NCI-H345 (cell line): ENCODE measurements at places on chromosomes 7 and 10.
A peak's percentile ranks its signal among the peaks of the same experiment; 100 is the strongest.

DNA sequence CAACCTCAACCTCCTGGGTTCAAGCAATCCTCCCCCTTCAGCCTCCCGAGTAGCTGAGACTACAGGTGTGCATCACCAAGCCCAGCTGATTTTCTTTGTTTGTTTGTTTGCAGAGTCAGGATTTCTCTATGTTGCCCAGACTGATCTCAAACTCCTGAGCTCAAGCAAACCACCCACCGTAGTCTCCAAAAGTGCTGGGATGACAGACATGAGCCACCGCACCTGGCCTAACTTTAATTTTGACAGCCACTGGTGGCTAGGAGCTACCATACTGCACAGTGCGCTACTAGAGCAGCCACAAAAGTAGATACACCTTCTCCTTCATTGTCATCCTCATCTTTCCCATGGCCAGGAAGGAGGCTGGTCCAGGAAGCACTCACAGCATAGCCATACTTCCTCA lies 31.2 kb upstream of the GATA3 start:
- DNase-seq: no peak

DNA sequence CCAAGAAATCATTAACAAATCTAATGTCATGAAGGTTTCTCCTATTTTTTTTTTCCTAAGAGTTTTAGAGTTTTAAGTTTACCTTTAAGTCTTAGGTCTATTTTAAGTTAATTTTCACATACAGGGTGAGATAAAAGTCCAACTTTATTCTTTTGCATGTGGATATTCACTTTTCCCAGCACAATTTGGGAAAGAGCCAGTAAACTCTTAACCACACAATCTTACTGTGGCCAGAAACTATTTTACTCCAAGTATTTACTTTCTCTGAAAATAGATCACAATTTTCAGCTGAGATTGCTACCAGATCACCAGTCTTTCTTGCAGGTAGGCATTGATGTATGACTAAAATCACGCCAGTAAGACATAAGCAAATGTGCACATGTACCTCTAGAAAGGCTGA lies 728.5 kb downstream of the TNS3 start:
- DNase-seq: no peak

DNA sequence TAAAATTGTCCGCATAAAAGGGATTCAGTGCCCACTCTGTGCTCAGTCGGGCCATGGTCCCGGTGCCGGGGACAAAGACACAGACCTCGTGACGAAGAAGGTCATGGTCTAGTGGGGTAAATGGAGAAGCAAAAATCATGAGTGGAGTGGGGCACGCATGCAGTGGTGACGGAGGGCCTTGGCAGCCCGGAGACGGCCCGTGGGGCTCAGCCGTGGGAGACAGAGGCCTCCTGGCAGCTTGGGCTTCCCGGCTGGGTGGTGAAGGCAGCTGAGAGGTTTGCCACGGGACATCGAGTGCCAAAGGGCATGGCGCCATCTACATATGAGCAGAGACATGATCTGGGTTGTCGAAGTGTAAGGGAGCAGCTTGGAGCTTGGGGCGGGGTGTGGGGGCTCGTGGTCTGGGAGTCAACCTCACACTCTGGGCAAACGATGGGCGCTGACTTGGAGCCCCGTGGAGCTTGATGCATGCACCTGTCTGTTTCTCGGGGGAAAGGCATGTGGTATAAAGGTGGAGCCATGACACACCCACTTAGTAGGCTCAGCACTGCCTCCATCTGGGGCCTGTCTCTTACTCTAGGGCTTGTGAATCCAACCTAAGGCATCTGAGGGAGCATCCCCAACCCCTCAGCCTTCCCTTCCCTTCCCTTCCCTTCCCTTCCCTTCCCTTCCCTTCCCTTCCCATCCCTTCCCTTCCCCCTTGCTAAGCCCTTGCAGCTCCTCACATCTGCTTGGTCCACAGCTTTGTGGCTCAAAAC lies 151.0 kb upstream of the INSYN2A start:
- no peak for DNase-seq

- no peak for DNase-seq
Measured at GRCh38 chr10:988667-989545, 672 bp downstream of the GTPBP4 start.

DNA sequence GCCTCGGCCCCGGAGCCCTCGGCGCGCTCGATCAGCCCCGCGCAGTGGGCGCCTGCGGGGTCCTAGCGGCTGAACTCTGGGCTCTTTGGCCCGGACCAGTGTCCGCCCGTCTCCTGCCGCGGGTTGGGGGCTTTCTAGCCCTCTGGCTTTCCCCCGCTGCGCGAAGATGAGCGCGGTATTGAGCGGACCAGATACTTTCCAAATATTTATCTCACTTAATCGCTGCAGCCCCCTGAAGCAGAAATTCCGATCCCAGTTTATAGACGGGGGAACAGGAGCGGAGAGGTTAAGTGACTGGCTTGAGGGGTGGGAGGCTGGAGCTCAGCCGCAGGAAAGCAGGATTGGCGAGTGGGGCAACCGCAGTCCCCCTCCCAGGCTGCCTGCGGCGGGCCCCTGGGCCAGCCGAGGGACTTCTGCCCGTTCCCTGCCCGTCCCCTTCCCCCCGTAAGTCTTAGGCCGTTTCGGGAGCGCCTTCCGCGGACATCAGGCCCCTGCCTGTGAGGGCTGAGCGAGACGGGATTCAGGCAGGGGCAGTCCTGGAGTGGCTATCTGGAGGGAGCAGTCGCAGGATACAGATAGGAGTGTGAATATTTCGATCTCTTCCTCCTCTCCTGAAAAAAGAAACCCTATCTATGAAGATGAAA lies 565 bp downstream of the STRIP2 start:
- no peak for DNase-seq

GRCh38 chr10:17647326-17647725 lies 3.4 kb downstream of the STAM start:
- DNase-seq: no peak

GRCh38 chr7:22781230-22781711 lies 41.4 kb downstream of the TOMM7 start:
- no peak for DNase-seq

- DNase-seq: no peak
Measured at GRCh38 chr10:50152792-50153272, 85.1 kb downstream of the WASHC2A start.

GRCh38 chr10:132518572-132519381 lies 18.8 kb upstream of the INPP5A start:
- DNase-seq: peak; percentile 73

- DNase-seq: no peak
Measured at GRCh38 chr10:86263907-86264306, 102.7 kb downstream of the GRID1 start.

DNA sequence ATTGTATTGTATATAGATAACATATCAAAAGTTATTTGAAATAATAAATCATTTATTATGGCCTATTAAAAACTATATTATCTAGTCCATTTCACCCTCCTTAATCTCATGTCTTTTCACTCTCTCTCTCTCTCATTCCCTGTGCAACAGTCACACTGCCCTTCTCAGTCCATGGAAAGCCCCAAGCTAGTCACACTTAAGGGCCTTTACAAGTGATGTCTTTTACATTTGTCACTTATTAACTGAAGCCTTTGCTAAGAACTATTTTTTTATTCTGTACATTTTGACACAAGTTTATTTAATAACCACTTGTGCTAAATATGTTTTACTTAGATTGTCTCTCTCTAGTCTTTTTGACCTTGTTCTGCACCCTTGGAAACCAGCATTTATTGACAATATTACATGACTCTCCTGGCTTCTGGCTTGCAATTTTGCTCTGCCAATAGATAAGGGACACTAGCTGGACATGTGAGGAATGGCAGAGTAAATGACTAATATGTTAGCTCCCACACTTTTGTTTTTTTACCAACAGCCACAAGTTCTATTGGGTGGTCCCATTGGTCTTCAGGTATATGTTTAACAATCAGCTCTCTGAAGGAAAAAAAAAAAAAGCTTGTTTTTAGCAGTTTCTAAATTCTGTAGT lies 706.8 kb upstream of the POT1 start:
- no peak for DNase-seq

DNA sequence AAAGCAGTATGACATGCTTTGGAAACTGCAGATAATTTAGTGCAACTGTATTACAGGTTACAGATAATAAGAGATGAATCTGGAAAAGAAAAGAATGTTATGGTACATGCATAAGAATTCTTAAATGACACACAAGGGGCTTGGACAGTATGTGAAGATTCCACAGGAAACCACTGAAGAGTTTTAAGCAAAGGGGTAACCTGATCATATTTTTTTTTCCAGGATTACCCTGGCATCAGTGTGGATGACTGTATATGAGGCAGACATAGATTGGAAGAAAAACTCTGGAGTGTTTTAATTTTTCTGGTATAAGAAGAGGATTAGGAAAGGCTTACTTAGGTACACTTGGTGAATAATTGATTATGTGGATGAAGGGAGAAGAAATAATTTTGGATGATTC lies 8.1 kb downstream of the TFPI2 start:
- no peak for DNase-seq

DNA sequence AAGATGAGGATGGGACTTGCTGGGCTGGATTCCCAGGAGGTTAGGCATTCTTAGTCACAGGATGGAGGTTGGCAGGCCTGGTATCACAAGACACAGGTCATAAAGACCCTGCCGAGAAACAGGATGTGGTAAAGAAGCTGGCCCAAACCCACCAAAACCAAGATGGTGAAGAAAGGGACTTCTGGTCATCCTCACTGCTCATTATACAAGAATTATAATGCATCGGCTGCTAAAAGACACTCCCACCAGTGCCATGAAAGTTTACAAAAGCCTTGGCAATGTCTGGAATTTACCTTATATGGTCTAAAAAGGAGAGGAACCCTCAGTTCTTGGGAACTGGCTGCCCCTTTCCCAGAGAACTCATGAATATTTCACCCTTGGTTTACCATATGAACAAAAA lies 345.5 kb upstream of the POM121L12 start:
- no peak for DNase-seq

DNA sequence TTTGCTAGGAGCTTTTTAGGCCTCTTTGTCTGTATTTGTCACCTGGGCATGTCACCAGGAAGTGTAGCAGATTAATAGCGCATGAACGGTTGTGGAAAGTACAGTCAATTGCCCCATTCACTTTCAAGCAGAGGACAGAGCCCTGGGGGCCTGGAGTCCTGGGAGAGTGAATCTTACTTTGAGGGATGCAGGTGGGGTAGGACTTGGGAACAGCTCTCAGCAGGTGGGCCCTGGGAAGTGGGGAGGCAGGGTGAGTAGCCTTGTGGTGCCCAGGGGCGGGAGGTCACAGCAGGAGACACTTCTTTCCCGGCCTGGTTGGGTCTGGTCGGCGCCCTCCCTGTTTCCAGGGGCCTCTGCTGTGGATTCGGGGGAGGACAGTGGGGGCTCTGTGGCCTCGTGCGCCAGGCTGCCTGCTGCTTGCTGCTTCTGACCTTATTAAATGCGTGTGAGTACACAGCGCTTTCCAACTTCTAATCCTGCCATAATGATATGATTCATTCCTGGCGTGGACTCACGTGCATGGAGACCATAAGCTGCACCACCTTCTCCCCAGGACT lies 51.6 kb upstream of the AQP1 start:
- peak; percentile 46 for DNase-seq

- DNase-seq: peak; percentile 57
Measured at GRCh38 chr7:95690367-95690947, 81.9 kb upstream of the DYNC1I1 start.

- no peak for DNase-seq
Measured at GRCh38 chr7:106344211-106344610, 59.4 kb upstream of the NAMPT start.

DNA sequence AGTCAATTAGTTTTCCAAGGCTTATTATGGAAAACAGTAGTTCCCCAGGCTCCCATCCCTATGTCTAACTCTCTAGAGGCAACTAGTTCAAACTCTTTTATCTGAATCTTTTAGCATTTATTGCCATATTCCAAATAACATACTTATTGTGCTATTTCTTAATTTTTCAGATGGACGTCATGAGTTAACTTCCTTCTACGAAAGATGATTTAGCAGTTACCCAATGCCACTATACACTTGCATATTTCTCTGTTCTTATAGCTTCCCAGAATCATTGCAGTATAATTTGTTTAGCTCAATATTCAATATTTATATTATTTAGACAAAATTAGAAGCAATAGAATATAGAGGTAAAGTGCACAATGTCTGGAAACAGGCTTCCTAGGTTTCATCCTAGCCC lies 52.8 kb downstream of the REEP3 start:
- DNase-seq: no peak

DNA sequence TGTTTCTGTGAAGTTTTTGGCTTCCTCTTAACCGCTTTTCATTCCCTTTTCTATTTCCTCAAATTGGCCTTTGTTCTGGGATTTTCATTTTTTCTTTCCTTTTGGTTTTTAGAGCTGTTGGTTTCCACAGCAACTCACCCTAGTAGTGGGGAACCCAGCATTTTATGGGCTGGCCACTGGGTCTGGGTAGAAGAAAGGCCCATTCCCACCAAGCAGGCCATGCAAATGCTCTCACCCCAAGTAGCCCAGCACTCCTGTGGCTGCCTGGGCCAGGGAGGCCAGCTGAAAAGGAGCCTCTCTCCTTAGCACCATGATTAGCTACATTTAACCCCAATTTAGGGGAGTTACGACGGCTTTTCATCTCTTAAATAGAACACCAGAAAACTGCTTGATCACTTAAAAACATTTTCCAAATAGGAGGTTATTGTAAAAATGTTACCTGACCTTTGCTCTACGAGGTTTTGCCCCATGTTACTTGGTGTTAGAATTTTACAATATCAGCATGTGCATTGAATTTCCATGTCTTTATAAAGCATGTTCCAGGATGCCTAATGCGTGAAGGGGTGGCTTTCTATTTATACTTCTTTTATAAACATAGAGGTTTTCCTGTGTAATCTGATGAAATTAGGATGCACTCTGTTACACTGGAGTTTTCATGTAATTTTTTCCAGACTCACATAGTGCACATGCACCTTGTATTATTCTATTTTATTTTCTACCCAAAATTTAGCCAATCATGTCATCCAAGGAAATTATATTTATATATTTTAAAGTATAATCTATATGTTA lies 75.4 kb downstream of the FAM171A1 start:
- DNase-seq: no peak

GRCh38 chr10:118116715-118117449 lies 70.1 kb upstream of the RAB11FIP2 start:
- DNase-seq: no peak

- DNase-seq: no peak
Measured at GRCh38 chr7:81503771-81504170, 266.1 kb downstream of the HGF start.

DNA sequence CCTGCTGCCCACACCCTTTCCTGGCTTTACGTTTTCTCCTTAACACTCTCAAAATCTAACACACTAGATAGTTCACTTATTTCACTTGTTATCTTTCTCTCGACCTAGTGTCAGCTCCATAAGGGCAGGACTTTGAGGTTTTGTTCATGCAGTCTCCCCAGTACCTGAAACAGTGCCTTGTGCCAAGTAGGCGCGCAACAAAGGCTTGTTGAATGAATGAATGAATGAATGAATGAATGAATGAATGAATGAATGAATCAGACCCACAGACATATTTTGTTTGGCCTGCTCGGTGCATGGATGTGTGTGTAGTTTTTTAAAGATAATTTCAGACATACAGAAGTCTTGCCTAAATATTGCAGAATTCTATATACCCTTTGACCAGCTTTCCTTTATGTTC lies 6.2 kb downstream of the TYSND1 start:
- no peak for DNase-seq
